ENCODE measurements at places on chromosomes 6 and 20. TPM values are rescaled to one million over a fixed set of nuclear protein-coding genes. Genes with fewer than 3 reads are reported as not detected.

DNA sequence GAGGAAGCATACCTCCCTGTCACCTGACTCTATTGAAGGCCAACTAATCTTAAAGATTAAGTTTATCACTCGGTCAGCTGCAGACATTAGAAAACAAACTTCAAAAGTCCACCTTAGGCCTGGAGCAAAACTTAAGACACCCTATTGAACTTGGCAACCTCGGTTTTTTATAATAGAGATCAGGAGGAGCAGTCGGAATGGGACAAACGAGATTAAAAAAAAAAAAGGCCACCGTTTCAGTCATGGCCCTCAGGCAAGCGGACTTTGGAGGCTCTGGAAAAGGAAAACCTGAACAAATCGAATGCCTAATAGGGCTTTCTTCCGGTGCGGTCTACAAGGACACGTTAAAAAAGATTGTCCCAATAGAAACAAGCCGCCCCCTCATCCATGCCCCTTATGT lies 7.2 kb upstream of the PRR18 start:
- no peak for DNase-seq

DNA sequence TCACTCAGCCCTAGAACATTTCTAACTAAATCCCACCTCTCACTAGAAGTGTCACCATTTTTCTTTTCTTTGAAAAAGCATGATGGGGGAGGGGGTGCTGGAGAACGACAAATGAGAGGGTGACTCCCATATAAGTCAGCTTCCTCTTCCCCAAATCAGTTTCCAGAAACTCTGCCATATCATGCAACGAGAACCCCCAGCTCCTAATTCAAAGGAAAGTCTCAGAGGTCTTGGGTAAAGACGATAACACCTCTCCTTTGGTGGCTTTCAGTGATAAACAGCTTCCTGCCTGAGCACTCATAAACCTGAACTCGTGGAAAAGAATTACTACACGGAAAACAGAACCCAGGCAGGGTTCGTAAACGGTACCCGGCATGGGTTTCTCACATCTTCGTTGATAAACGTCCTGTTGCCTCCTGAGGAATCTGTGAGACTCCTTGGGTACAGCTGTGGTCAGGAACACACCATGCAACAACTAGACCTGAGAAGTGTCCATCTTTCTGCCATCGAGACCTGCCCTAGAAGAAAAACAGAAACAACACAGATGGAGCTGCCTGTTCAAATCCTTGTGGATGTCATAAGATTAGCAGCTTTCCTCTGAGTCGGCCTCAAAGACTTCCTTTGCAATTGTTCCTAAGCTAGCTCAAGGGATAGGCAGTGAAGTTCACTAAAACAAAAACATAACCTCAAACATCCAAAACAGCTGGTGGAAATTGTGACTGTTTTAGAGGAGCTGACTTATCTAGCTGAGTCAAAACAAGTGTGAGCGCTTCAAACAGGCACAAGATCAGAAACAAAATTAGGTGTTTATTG lies 185.8 kb upstream of the PRDM1 start:
- peak; percentile 83 for DNase-seq

DNA sequence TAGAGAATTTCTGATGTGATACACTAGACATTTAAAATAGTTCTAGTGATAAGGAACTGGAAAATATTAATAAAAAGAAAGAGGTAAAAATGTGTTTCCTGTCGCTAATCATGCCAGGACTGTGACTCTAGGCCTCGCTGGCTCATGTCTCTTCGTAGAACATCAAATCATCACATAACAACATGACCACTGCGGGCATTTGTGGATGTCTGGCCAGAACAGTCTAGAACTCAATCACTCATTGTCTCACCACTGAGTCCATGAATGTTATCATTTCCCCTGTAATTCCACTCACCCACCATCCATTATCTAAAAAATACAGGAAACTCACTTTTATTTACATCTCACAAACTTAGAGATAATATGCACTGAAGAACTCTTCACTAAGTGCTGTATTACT lies 3.4 kb downstream of the HMGN3 start:
- DNase-seq: no peak

DNA sequence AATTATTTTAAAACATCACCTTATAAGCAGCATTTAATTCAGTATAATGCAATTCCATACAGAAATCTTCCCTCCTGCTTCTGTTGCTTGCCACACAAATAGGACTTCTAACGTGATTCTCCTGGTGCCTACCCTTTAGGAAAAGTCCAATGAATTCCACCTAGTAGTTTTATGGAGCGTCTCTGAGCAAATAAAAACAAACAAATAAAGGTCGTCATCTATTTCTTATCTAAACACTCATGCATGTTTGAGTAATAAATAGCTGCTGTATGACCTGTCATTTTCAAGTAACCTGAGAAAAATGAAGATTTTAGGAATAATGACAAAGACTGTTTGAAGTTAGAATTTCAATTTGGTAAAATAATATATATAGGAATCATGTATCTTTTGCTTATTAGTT lies 102.7 kb downstream of the BMP5 start:
- DNase-seq: no peak

DNA sequence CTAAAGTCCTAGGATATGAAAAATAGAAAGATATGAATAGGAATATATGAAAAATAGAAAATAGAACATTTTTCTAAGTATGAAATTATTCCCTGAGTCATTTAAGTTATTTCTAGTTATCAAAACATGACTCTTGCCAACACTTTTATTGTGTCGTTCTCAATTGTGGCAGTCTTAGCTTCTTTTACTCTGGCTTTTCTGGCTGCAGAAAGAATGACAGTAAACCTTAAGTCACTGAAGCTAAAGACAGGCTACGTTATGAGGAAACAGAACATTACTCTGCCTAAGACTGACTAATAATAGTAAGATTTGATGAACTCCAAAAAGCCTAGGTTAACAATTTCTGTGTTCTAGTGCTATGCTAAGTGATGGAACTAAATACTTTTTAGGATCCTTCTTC lies 74.6 kb downstream of the AIG1 start:
- no peak for DNase-seq

DNA sequence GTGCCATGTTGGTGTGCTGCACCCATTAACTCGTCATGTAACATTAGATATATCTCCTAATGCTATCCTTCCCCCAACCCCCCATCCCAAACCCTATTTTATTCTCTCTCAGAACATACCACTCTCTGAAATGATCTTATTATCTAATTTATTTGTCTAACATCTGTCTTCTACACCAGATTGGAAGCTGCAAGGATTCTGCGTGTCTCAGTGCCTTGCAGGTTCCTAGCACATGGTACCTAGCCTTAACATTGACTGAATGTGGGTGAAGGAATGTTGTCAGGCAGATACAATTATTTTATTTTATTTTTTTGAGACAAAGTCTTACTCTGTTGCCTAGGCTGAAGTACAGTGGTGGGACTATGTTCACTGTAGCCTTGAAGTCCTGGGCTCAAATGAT lies 124.9 kb downstream of the BCAS1 start:
- no peak for DNase-seq

- no peak for DNase-seq
These were observed 51.1 kb downstream of the FGD2 start for GRCh38 chr6:37056439-37057127.

- DNase-seq: no peak
These were observed at the start of gene SNAP91 for GRCh38 chr6:83708970-83709747. Gene SNAP91, minus strand, starts transcription at chr6:83709101. Its CDS starts 1,174 bp downstream, at chr6:83707927.

DNA sequence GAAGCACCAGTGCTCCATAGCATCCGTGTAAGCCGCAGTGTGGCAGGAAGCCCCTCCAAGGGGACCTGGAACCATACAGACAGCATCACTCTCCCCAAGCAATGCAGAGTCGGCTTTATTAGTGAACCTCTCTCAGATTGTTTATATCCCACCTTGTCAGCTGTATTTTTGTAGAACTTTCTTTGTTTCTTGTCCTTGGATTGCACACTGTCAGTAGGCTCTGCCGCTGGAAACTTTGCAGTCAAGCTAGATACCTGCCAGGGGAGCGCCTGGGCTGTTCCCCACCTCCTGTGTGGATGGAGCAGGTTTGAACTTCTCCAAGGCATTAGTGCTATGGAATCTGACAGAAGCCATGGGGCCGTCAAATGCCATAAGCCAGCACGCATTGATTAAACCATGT lies 18.6 kb upstream of the CLDN20 start:
- no peak for DNase-seq

- no peak for DNase-seq
These were observed 19.7 kb upstream of the GTSF1L start for GRCh38 chr20:43746344-43747137.

The HLA-G gene
- 1.2 TPM for total RNA-seq

The PRDM1 gene
- 35.9 TPM for total RNA-seq

The PTCRA gene
- total RNA-seq: not detected

The GTSF1L gene
- total RNA-seq: not detected

The TTPAL gene
- total RNA-seq: 23.2 TPM

The SLC22A23 gene
- total RNA-seq: 0.12 TPM

The SOX4 gene
- 0.95 TPM for total RNA-seq

The CD2AP gene
- total RNA-seq: 29.6 TPM

The PSORS1C1 gene
- not detected for total RNA-seq

The KCNK16 gene
- not detected for total RNA-seq

The SH3BGRL2 gene
- total RNA-seq: 0.07 TPM
